ENCODE measurements at places on chromosomes 7 and 10. TPM values are rescaled to one million over a fixed set of nuclear protein-coding genes. Genes with fewer than 3 reads are reported as not detected.

- H3K4me1 ChIP-seq: no peaks in the 10 kb centered on the region
- no peak overlapping the region for H3K4me3 ChIP-seq
- DNase-seq: no peak
- H3K27ac ChIP-seq: no peak overlapping the region
These were observed 8.3 kb upstream of the MET start for GRCh38 chr7:116663744-116664143.

GRCh38 chr10:76644476-76644875 is 993.1 kb downstream of the KCNMA1 start:
- H3K36me3 ChIP-seq: no peaks in the 10 kb centered on the region
- no peaks in the 10 kb centered on the region for H3K4me1 ChIP-seq
- H3K27ac ChIP-seq: no peak overlapping the region
- H3K4me3 ChIP-seq: no peak overlapping the region

- H3K36me3 ChIP-seq: no peaks in the 10 kb centered on the region
- H3K4me3 ChIP-seq: no peak overlapping the region
- H3K4me1 ChIP-seq: peaks cover 2% of the 10 kb centered on the region
- H3K27me3 ChIP-seq: peaks cover 25% of the 10 kb centered on the region
- DNase-seq: no peak
These were observed 297.1 kb downstream of the PRPF18 start for GRCh38 chr10:13883636-13884444.

- H3K27me3 ChIP-seq: no peaks in the 10 kb centered on the region
- no peak overlapping the region for H3K27ac ChIP-seq
- peaks cover 7% of the 10 kb centered on the region for H3K4me1 ChIP-seq
- DNase-seq: no peak
- no peak overlapping the region for H3K4me3 ChIP-seq
- H3K36me3 ChIP-seq: peaks cover 44% of the 10 kb centered on the region
These were observed 188.4 kb downstream of the SND1 start for GRCh38 chr7:127840226-127840951.

RARRES2 gene
- total RNA-seq: not detected

SPDYE3 gene
- total RNA-seq: not detected

ITPRID1 gene
- total RNA-seq: not detected

TLX1 gene
- total RNA-seq: not detected

VAX1 gene
- not detected for total RNA-seq

DNA sequence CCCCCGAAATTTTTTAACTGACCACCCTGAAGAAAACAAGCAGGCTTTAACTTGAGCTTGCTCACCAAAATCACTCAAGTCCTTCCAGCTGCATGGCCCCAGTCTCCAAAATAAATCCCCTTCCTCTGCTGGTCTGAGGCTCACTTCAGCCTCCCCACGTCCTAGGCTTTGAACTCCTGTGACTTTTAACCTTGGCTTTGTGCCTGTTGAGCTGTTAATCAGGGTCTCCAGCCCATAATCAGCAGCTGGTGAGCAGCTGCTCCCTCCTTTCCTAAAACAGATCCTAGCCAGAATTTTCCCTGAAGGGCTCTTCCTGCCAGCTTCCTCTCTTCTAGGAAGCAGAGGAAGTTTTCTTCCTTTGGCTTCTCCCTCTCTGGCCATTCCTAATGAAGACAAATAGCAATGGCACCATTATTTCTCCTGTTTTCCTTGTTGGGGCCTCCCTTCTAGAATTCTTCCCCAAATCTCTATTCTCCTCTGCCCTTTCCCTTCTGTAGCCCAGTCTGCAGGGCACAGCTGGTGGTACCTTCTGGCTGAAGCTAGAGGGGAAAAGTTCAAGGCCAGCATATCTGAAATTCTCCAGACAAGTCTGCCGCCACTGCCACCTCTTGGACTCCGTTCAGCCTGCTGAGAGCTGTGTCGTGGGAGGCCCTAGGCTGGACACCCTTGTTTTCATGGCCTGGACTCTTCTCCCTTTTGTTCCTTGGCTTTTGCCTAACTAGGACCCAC is 152.1 kb downstream of the NOC3L start:
- H3K4me3 ChIP-seq: no peak overlapping the region
- no peaks in the 10 kb centered on the region for H3K4me1 ChIP-seq
- peaks cover 7% of the 10 kb centered on the region for H3K27me3 ChIP-seq
- no peak for DNase-seq
- H3K36me3 ChIP-seq: no peaks in the 10 kb centered on the region

GBX1 gene
- total RNA-seq: not detected

DNA sequence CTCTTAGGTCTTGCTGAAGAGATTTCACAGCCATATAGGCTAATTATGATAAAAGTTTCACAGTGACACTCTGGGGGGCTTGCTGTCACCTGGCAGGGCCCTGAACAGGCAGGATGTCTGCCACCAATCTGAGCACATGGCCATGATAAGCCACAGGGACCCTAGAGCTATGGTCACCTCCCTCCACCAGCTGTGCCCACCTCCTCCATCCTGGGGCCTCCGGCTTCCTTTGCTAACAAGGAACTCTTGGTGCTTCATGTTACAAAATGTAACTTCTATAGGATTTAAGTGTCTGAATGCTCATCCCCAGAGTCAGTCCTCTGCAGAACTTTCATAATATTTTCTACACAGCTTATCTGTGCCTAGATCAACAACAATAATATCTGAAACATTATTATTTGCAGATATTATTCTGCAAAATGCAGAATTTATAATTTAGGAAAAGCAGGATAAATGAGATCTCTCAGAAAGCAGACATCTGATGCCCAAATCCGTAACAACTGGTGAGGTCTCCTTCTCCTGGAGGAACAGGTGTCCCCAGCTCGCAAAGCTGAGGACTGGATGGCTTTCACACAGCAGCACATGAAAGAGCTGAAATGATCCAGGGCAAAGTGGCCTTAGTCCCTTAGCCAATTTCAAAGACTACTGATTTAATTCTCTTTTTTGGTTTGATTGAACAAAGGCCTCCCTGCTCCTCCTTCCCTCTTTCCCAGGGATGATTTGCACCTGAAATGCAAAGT is 287.0 kb upstream of the AOAH start:
- no peak overlapping the region for H3K4me3 ChIP-seq
- H3K27me3 ChIP-seq: no peaks in the 10 kb centered on the region
- no peak for DNase-seq
- peaks cover 64% of the 10 kb centered on the region for H3K36me3 ChIP-seq
- no peak overlapping the region for H3K27ac ChIP-seq

AOAH gene
- 1.4 TPM for total RNA-seq

DNA sequence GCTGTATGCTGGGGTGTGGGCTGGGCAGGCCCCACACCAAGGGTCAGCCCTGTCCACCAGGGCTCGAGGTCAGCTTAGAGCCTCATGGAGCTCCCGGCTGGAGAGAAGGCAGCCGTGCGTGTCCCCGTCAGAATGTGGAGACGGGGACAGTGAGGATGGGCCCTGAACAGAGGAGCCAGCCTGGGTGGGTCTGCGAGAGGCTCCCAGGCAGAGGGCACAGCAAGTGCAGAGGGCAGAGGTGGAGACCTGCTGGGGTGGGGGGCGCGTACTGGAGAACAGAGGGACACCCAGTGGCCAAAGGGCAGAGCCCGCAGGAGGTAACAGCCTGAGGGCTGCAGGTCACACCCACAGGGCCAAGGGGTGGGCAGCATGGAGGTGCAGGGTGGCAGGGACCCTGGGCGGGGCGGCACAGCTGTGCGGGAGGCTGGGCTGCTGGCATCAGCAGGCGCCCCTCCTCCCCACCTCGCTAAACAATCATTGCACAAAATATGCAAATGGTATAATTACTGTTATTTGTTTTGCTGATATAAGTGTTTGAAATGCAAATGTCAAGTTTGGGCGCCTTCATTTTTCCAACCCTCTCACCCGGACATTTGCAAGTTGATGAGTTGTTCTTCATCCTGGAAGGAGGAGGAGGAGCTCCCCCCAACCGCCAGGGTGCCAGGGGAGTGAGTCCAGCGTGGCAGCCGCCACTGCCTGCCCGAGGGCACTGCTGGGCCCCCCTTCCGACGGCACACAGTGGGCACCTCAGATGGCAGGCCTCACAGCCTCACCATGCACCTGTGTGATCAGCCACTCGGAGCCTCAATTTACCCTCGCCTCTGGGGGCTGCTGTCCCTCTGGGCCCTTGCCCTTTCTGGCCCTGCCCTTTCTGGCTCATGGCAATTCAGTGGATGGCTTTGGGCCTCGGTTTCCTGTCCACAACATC is 35.0 kb downstream of the ELFN1 start:
- H3K36me3 ChIP-seq: no peaks in the 10 kb centered on the region
- no peaks in the 10 kb centered on the region for H3K4me1 ChIP-seq
- H3K27me3 ChIP-seq: no peaks in the 10 kb centered on the region
- no peak for DNase-seq
- no peak overlapping the region for H3K27ac ChIP-seq
- H3K4me3 ChIP-seq: no peak overlapping the region

- no peak overlapping the region for H3K4me3 ChIP-seq
- peaks cover 11% of the 10 kb centered on the region for H3K36me3 ChIP-seq
- no peak overlapping the region for H3K27ac ChIP-seq
- H3K4me1 ChIP-seq: peaks cover 4% of the 10 kb centered on the region
- H3K27me3 ChIP-seq: no peaks in the 10 kb centered on the region
These were observed 80.2 kb downstream of the CHCHD3 start for GRCh38 chr7:133001727-133002126.

- H3K27me3 ChIP-seq: no peaks in the 10 kb centered on the region
- H3K4me1 ChIP-seq: no peaks in the 10 kb centered on the region
- H3K4me3 ChIP-seq: no peak overlapping the region
- no peak overlapping the region for H3K27ac ChIP-seq
- no peak for DNase-seq
These were observed 401.3 kb downstream of the DNAJB6 start for GRCh38 chr7:157738066-157738460.

GRCh38 chr10:133213641-133214467 is 16.2 kb upstream of the UTF1 start:
- DNase-seq: no peak
- peaks cover 7% of the 10 kb centered on the region for H3K27me3 ChIP-seq
- no peak overlapping the region for H3K4me3 ChIP-seq

FAM200A gene
- total RNA-seq: 9.3 TPM

MMP21 gene
- 0.10 TPM for total RNA-seq

DNA sequence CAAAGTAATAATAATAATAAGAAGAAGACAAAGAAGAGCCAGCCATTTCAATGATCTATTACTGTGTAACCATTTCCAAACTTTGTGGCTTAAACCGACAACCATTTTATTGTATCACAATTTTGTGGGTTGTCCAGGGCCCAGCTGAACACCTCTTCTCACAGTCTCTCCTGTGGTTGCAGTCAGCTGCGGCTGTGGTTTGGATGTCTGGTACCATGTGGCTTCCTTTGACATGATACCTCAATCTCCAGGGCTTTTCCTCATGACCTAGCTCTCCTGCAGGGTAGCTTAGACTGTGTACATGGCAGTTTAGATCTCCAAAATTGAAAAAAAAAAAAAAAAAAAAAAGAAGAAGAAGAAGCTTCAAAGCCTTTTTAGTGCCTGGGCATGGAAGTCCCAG is 72.6 kb upstream of the NFKB2 start:
- no peaks in the 10 kb centered on the region for H3K27me3 ChIP-seq
- no peak overlapping the region for H3K4me3 ChIP-seq
- no peak overlapping the region for H3K27ac ChIP-seq

ZNF853 gene
- 3.2 TPM for total RNA-seq

GRCh38 chr10:119441921-119442757 is 100.4 kb downstream of the RGS10 start:
- H3K36me3 ChIP-seq: peaks cover 54% of the 10 kb centered on the region
- DNase-seq: no peak
- H3K4me3 ChIP-seq: no peak overlapping the region
- H3K27ac ChIP-seq: no peak overlapping the region
- no peaks in the 10 kb centered on the region for H3K27me3 ChIP-seq

- H3K4me1 ChIP-seq: peaks cover 9% of the 10 kb centered on the region
- H3K36me3 ChIP-seq: no peaks in the 10 kb centered on the region
- no peak for DNase-seq
- H3K4me3 ChIP-seq: no peak overlapping the region
- H3K27me3 ChIP-seq: peaks cover 2% of the 10 kb centered on the region
These were observed 6.3 kb downstream of the C10orf67 start for GRCh38 chr10:23338155-23338828.

HSPA12A gene
- total RNA-seq: 4.0 TPM

PPP1R3A gene
- not detected for total RNA-seq

GRCh38 chr10:6786579-6787031 is 206.5 kb upstream of the PRKCQ start:
- no peak overlapping the region for H3K27ac ChIP-seq
- DNase-seq: no peak
- peaks cover 9% of the 10 kb centered on the region for H3K4me1 ChIP-seq
- no peaks in the 10 kb centered on the region for H3K36me3 ChIP-seq

- H3K27ac ChIP-seq: no peak overlapping the region
- H3K4me3 ChIP-seq: no peak overlapping the region
- H3K36me3 ChIP-seq: no peaks in the 10 kb centered on the region
- DNase-seq: no peak
These were observed 149.5 kb downstream of the CXCL12 start for GRCh38 chr10:44235363-44235762.

EPDR1 gene
- total RNA-seq: 0.22 TPM

DNA sequence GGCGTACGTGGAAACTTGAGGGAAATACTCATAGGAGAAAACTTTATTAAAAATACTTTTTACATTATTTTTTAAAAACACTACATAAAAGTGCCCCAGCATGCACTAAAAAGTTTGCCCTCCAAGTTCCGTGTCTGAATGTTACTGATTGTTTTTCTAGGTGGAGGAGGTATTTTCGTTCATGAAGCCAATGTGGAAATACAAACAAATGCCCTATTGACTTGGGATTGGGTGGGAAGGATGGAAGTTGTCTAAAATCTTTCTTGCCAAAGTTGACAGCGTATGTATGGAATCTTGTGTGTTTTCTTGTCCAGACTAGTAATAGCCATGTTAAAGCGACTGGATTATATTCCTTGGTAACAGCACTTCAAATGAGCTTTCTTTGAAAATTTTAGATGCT is 1.2 kb downstream of the PROSER2 start:
- peaks cover 8% of the 10 kb centered on the region for H3K4me1 ChIP-seq
- H3K4me3 ChIP-seq: peak overlapping the region; percentile 66
- peaks cover 23% of the 10 kb centered on the region for H3K27me3 ChIP-seq
- H3K36me3 ChIP-seq: no peaks in the 10 kb centered on the region

- peaks cover 24% of the 10 kb centered on the region for H3K4me1 ChIP-seq
- DNase-seq: no peak
- peaks cover 64% of the 10 kb centered on the region for H3K36me3 ChIP-seq
- peak overlapping the region; percentile 13 for H3K27ac ChIP-seq
These were observed 64.6 kb downstream of the MDFIC start for GRCh38 chr7:114986190-114987180.

CYP26A1 gene
- 0.13 TPM for total RNA-seq

OR9A2 gene
- total RNA-seq: 0.56 TPM

ACBD7 gene
- not detected for total RNA-seq
